ENCODE measurements at places on chromosomes 7 and 10. TPM values are rescaled to one million over a fixed set of nuclear protein-coding genes. Genes with fewer than 3 reads are reported as not detected.

Gene SUN3
- not detected for total RNA-seq

Gene POLR2J2
- 5.4 TPM for total RNA-seq

Gene NRCAM
- 16.0 TPM for total RNA-seq

Gene AASS
- total RNA-seq: 44.5 TPM

Gene NYAP1
- total RNA-seq: 5.4 TPM

Gene PRKG1
- 4.1 TPM for total RNA-seq

Gene NEUROD6
- not detected for total RNA-seq

Gene OR2A5
- total RNA-seq: not detected

Gene AVPI1
- total RNA-seq: 5.6 TPM

Gene MAD1L1
- total RNA-seq: 53.3 TPM

Gene ZNF248
- total RNA-seq: 5.2 TPM

Gene TMEM270
- not detected for total RNA-seq

Gene SP8
- not detected for total RNA-seq

Gene COX15
- 54.2 TPM for total RNA-seq

Gene EPO
- total RNA-seq: not detected

Gene CYP51A1
- total RNA-seq: 218 TPM

Gene HOXA3
- 2.4 TPM for total RNA-seq

Gene CAV2
- 247 TPM for total RNA-seq

Gene MSMB
- total RNA-seq: not detected

Gene POLR2J
- total RNA-seq: 19.9 TPM

Gene IDI2
- not detected for total RNA-seq

Measured in dermis blood vessel endothelial cell (primary cell).